ENCODE measurements at places on chromosomes 3 and 15. TPM values are rescaled to one million over a fixed set of nuclear protein-coding genes. Genes with fewer than 3 reads are reported as not detected.

GRCh38 chr15:82020625-82021394 is 25.0 kb downstream of the MEX3B start:
- DNase-seq = peak; percentile 23

GRCh38 chr15:60155661-60156060 is 151.6 kb downstream of the FOXB1 start:
- peak; percentile 48 for DNase-seq

MYZAP gene
- not detected for total RNA-seq

DNA sequence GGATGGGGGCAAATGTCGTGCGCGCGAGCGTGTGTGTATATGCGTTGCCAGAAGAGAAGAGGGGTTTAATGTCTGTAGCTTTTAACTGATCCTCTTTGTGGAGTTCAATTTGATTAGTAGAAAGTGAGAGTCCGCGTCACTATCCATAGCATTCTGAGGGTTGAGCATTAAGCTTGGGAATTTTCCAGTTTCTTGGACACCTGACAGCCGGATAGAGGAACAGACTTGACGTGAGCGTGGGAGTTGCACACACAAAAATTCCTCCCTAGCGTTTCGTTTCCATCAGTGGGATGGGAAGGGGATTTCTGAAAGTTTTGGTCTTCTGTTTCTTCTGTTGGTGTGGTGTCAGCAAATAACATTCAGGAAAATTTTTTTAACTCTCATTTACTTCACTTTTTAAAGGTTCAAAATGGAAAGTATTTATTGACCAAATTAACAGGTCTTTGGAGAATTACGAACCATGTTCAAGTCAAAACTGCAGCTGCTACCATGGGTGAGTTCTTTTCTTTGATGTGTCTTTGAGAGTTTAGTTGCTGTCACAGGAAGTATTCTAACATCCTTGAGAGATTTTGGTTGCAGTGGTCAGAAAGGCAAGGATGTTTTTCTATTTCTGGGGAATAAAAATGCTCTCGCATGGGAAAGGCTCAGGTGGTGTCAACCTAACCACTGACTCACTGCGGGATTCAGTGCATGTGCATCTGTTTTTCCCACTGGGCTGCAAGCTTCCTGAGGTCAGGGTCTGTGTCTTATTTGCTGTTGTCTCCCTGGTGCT is 841 bp downstream of the POGLUT1 start:
- DNase-seq = peak; percentile 18

DNA sequence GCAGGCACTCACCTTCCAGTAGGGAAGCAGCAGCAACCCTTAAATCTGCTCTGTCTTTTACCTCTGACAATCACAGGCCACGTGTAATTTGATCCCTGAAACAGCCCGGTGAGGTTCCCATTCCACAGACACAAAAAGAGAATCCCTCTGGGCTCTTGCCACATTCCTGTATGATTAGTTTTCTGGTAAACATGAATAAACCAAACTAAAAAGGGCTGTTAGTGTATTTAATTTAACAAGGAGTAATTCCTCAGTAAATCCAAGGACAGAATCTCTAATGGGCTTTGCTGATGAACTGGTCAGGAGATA is 186.9 kb downstream of the FAM43A start:
- peak; percentile 50 for DNase-seq

DNA sequence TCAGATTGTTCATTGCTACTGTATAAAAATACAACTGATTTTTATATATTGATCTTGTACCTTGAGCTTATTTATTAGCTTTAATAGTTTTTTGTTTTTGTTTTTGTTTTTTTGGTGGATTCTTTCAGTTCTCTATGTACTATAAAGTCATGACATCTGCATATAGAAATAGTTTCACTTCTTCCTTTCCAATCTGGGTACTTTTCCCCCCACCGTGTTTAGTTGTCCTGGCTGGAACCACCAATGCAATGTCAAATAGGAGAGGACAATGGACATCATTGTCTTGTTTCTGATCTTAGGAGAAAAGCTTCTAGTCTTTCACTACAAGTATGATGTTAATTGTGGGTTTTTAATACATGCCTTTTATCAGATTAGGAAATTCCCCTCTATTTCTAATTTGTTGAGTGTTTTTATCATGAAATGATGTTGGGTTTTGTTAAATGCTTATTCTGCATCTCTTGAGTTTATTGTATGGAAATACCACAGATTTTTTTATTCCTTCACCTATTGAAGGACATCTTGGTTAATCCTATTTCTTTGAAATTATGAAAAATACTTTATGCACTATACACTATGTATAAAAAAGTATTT is 2.8 kb upstream of the XCR1 start:
- DNase-seq = no peak

MAGEL2 gene
- 0.38 TPM for total RNA-seq

PLA2G4F gene
- total RNA-seq = not detected

DNA sequence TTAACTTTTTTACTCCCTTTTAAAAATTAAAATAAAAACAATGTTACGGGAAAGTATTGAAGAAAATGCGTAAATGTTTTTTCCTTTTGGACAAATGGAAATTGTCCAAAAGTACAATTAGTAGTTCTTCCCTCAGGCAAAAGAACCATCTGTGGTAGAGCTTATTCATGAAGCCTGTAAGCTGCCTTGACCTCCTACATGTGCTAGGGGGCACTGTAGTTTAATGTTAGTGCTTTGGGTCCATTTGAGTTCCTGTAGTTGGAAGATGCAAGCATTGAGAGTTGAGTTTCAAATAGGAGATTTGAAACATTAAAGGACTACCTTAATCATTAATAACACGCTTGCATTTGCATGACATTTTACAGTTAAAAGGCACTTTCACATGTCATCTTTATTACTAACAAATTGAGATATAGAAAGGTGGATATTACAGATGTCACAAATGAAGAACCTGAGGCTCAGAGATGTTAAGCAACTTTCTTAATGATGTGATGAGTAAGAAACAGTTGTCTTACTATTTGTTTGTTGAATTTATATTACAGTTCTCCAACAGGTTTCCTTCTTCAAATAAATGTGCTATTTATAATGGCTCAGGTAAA is 1.8 kb upstream of the ZNF385D start:
- peak; percentile 80 for DNase-seq

- DNase-seq = no peak
Measured at GRCh38 chr15:41276831-41277230, 45.8 kb downstream of the CHP1 start.

- no peak for DNase-seq
Measured at GRCh38 chr15:31111091-31111647, 9.6 kb upstream of the TRPM1 start.

GRCh38 chr3:126309861-126310655 is 47.1 kb downstream of the KLF15 start:
- no peak for DNase-seq

DNA sequence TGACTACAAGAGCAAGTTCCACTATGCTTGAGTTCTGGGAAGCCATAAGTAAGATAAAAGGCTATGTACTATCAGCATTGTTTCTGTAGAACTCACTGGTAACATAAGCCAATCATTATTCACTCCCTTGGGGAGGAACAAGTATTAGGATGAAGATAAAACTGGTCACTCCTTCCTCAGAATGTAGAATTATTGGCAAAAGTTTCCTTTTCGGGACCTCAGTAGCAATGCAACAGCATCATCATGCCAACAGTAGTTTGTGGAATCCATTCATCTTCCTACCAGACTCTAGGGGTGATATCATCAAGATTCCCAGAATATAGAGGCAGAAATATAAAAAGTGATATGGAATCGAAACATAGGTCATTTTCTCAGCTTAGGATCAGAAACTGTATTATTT is 209.5 kb downstream of the PLOD2 start:
- no peak for DNase-seq

GRCh38 chr3:114823061-114823460 is 324.0 kb downstream of the ZBTB20 start:
- no peak for DNase-seq

All from LHCN-M2 (cell line).